ENCODE measurements at places on chromosomes 5 and 9.
A peak's percentile ranks its signal among the peaks of the same experiment; 100 is the strongest.

GRCh38 chr9:34907044-34907443 is 51.0 kb upstream of the PHF24 start:
- peak; percentile 31 for DNase-seq

DNA sequence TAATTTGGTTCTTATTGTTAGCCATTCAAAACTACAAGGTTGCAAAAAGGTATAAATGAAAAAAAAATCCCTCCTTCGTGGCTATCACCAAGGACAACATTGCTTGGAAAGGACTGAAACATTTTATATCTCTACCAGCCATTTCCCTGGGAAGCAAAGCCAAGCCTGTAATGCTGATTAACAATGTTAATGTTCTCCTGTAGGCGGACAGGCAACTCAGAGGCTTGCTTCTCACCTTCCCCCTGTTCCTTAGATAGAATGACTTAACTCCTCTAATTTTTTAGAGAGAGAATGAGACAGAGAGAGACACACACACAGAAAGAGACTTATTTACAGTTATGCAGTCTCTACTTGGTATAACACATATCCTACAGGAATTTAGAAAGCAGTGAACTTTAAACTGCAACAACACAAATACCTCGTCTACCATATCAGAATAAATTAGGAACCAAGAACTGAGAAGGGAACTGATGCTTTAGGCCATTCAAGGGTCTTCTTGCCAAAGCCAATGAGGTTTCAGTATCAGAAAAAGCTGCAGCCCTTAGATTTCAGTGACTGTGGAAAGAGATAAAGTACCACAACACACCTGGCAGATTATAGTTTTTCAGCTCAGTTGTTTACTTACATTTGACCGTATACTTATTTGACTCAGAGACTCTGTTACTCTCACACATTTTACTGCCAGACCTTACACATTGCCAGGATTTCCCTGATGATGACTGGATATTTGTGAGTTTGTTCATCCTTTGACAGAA is 20.9 kb upstream of the MAN2A1 start:
- DNase-seq: no peak

GRCh38 chr5:42274913-42275312 is 148.3 kb upstream of the GHR start:
- DNase-seq: peak; percentile 5

DNA sequence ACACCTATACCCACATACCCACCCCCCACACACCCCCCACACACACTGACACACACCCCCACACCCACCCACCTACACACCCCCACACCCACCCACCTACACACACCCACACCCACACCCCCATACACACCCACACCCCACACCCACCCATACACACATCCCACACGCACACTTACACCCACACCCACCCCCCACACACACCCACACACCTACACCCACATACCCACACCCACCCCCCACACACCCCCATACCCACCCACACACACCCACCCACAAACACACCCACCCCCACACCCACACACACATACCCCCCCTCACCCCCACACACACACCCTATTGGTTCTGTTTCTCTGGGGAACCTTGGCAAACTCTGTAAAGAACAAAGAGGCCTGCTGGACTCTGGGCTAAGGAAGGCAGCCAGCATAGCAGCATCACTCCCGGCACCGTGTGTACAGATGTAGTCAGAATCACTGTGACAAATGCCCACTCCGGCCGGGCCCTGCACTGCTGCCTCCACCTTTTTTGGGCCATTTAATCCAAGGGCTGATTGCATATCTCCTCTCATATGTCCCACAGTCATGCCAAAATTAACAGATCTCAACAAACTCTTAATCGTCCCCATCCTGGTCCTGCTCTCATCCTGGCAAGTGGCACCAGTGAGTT is 42.3 kb downstream of the COL23A1 start:
- DNase-seq: no peak

GRCh38 chr5:55338810-55339243 is 31.0 kb downstream of the MTREX start:
- DNase-seq: no peak

DNA sequence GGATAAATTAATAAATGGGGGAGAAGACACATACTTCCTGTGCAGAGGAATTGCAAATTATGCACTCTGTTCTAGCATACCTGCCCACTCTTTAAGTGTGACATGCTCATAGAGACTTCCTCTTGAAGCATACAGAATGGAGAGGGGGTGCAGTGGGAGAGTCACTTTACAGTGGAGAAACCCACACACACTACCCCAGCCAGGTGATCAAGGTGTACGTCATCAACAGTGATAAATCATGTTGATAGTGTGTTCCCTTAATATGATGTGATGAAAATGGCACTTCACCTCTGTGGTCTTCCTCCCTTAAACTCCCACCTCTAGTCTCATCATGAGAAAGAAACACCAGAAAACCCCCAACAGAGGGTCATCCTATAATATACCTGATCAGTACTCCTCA is 110.0 kb downstream of the SH3GL2 start:
- no peak for DNase-seq

GRCh38 chr5:177410575-177410974 is 1.2 kb upstream of the F12 start:
- no peak for DNase-seq

GRCh38 chr5:105030153-105030552 is 1467.6 kb upstream of the NUDT12 start:
- DNase-seq: no peak

DNA sequence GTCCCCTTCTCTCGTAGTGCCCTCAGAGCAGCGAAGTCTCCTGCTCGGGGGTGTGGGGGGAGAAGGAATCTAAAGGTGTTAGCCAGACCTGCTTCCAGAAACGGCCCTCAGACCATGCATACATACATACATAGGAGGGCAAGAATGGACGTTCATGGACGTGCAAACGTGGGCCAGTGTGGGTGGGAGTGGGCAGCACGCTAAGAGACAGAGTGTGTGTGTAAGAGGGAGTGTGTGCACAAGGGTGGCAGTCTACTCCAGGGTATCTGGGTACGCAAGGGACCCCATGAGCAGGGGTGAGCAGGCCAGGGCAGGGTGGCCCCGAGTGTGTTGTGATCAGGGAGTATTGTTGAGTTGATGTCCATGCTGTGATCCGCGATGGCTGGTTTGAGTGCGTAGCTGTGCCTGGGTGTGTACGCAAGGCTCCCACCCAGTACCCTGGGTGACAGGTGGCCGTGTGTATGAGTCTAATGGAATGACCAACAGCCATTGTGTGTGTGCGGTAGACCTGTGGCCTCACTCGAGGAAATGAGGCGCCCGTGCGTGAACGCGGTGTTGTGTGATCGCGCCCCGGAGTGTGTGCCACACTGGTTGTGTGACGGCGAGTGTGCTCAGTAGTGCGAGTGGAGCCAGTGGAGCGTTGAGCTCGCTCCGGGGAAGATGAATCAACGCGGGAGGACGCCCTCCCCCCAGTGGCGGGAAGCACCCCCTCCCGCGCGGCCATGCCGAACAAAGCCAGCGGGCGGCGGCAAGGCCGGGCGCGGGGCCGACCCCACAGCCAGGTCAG is 826 bp downstream of the GPRIN1 start:
- no peak for DNase-seq

GRCh38 chr5:132470596-132470995 is 20.0 kb downstream of the IRF1 start:
- DNase-seq: no peak

GRCh38 chr5:176664886-176665285 is 17.6 kb downstream of the TSPAN17 start:
- peak; percentile 54 for DNase-seq

- DNase-seq: no peak
Observed at GRCh38 chr9:79026316-79026715, 545.4 kb upstream of the TLE4 start.

DNA sequence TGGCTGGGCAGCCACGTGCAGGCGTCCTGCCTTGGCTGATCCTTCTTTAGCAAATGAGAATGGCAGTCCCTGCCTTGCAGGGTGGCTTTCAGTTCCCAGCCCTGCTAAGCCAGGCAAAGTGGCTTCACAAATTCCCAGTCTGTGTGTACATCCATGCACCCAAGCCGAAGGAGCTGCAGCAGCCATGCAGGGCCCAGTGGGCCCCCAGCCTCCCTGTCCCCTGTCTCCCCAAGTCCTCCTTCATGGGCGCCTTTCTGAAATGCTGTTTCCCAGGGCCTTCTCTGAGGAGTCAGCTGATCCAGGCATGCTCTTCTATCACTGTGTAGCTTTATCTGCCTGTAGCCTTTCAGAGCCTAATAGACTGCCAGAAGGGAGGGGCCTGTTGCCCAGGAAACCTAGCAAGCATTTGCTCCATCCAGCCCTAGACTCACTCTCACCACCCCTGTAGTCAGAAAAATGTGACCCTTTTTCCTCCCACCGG is 47.4 kb upstream of the SHC3 start:
- DNase-seq: peak; percentile 82
